ENCODE measurements at places on chromosomes 12 and 14.
A peak's percentile ranks its signal among the peaks of the same experiment; 100 is the strongest.

DNA sequence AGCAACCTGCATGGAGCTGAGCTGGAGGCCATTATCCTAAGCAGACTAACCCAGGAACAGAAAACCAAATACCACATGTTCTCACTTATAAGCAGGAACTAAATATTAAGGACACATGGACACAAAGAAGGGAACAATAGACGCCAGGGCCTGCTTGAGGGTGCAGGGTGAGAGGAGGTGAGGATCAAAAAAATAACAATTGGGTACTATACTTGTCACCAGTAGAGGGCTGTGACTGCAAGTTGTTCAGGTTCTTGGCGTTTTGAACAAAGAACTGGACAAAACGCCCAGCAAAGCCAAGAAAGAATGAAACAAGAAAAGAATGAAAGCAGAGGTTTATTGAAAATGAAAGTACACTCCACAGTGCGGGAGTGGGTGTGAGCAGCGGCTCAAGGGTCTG is 208.5 kb upstream of the NEDD1 start:
- DNase-seq = no peak

GRCh38 chr12:61584943-61585342 is 675.3 kb upstream of the USP15 start:
- DNase-seq = no peak

- no peak for DNase-seq
These were observed 29.6 kb downstream of the VRK1 start for GRCh38 chr14:96826818-96827217.

- no peak for DNase-seq
These were observed 31.8 kb downstream of the ISCA2 start for GRCh38 chr14:74525361-74525851.

- peak; percentile 44 for DNase-seq
These were observed at the start of gene SLC7A8 for GRCh38 chr14:23183479-23183878. Gene SLC7A8, minus strand, starts transcription at chr14:23183660. Its CDS starts 746 bp downstream, at chr14:23182914.

DNA sequence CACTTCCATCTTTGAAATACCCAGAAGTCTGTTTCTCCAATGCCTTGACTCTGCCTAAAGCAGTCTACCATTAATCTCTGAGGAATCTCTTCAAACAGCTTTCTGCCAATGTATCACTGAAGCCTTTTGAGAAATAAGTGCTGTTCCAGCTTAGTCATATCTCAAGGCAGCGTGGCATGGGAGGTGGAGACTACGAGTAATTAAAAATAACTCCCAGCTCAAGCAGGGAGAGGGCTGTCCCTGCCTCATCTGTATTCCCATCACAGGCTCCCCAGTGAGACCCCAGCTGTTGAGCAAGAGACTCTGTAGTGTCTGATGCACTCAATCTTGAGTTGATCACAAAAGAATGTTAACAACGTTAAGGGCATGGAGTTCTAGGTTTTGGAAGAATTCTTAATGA is 700.6 kb downstream of the DIO2 start:
- no peak for DNase-seq

GRCh38 chr12:48356041-48356768 is 5.5 kb upstream of the ZNF641 start:
- DNase-seq = peak; percentile 34

- DNase-seq = no peak
These were observed 6.7 kb downstream of the ARHGAP5 start for GRCh38 chr14:32083789-32084188.

DNA sequence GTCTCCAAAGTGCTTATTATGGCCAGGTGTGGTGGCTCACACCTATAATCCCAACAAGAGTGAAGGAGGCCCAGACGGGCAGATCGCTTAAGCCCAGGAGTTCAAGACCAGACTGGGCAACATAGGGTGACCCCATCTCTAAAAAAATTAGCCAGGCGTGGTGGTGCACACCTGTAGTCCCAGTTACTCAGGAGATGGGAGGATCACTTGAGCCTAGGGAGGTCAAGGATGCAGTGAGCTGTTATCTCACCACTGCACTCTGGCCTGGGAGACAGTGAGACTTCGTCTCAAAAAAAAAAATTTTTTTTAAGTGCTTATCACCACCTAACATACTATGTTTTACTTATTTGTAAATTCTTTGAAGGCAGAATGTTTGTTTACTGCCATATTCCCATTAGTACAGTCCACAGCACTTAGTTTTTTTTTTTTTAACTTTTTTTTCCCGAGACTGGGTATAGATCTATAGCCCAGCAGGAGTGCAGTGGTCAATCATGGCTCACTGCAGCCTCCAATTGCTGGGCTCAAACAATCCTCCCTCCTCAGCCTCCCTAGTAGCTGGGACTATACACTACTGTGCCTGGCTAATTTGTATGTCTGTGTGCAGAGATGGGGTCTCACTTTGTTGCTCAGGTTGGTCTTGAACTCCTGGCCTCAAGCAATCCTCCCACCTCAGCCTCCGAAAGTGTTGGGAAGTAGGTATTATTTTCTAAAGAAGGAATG is 4.7 kb upstream of the KANSL2 start:
- no peak for DNase-seq

DNA sequence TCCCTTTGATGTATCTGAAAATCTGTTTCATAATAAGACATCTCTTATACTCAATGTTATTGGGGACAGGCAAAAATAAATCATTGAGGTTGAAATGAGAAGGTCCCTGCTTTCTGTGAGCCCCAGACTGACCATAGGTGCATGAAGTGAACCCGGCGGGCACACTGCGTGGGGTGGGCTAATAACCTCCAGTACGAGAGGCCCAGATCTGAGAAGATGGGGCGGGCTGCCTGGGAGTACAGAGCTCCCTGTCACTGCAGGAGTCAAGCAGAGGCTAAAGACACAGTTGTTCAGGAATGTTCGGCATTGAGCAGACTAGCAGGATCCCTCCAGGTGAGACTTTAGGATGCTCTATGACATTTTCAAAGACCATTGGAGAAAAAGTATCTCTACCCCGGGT is 244.6 kb downstream of the CHST11 start:
- DNase-seq = no peak

- DNase-seq = peak; percentile 59
These were observed at the start of gene TNFRSF1A for GRCh38 chr12:6341417-6342139. Gene TNFRSF1A, minus strand, starts transcription at chr12:6342076. Its CDS starts 262 bp downstream, at chr12:6341814.

DNA sequence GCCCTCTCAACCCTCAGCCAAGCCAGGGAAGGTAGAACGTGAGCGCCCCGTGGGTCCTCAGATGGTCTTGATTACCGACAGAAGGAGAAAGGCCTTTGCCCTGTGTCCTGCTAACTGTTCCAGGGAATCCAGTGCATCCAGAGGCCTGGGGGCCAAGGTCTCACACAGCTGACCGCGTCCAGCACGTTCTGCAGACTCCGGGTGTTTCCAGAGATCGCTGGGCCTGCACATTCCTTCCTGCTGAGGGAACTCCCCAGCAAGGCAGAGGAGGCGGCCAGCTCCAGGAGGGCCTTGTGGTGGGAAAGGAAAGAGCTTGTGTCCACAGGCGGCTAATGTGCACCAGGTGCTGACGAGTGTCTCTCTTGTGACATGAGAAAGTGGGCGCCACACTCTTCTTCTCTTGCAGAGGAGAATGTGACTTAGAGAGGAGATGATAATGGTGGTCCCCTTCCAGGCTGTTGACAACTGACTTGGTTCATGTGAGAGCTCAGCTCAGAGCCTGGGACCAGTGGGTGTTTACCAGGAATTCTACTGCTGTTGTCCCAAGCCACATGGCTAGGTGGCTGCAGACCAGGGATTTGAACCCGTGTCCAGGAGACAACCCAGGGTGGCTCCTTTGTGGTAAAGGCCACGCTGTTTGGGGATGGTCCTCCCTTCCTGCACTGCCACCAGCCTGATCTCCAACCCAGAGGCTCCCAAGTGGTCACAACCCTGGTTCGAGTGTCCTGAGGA is 46.8 kb upstream of the DLK1 start:
- DNase-seq = no peak

- no peak for DNase-seq
These were observed 202.0 kb upstream of the KRR1 start for GRCh38 chr12:75713434-75713833.

GRCh38 chr12:123996581-123996980 is 23.6 kb downstream of the ZNF664 start:
- no peak for DNase-seq

DNA sequence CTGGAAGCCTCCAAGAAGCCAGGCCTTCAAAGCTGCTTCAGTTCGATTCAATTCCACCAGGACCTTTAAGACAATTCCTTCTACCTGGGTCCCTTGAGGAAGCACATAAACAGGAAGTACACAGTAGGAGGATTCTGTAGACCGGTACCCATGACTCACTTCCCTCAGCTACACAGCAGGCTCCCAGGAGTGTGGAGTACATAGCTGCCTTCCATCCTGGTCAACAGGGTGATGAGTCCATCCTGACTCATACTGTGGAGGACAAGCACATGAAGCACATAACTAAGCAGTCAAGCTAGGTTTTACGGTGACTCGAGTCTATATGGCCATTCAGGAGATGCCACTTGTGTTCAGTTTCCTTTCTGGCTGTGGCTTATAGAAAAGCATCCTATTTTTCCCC is 197.6 kb upstream of the RBM19 start:
- no peak for DNase-seq

GRCh38 chr12:62738616-62739015 is 196.3 kb downstream of the PPM1H start:
- no peak for DNase-seq

GRCh38 chr12:54140588-54141388 is 48.0 kb downstream of the SMUG1 start:
- DNase-seq = peak; percentile 79

- DNase-seq = no peak
These were observed 121.4 kb downstream of the SMOC1 start for GRCh38 chr14:70000601-70001000.

GRCh38 chr14:104819361-104819781 is 18.5 kb downstream of the ZBTB42 start:
- DNase-seq = no peak

DNA sequence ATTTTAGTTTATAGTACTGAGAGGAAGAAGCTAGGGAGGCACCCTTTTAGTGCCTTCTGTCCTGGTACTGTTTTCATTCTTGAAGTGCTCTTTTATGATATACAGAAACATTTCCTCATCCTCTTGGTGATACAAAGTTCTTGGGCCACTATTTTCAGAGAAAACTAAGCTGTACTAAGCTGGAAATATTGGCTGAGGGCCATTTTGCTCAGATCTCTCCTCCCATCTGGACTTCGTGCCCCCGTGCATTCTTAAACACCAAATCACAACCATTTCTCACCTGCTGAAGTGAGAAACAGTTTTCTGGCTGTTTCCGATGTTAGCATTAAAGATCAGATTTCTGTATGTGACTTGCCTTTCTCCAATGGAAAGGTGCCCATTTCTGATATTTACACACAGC is 158.9 kb downstream of the FBXL14 start:
- no peak for DNase-seq

- no peak for DNase-seq
These were observed 455.6 kb upstream of the SEL1L start for GRCh38 chr14:81989211-81989610.

GRCh38 chr14:104136472-104137296 is 1.7 kb upstream of the KIF26A start:
- DNase-seq = peak; percentile 47

DNA sequence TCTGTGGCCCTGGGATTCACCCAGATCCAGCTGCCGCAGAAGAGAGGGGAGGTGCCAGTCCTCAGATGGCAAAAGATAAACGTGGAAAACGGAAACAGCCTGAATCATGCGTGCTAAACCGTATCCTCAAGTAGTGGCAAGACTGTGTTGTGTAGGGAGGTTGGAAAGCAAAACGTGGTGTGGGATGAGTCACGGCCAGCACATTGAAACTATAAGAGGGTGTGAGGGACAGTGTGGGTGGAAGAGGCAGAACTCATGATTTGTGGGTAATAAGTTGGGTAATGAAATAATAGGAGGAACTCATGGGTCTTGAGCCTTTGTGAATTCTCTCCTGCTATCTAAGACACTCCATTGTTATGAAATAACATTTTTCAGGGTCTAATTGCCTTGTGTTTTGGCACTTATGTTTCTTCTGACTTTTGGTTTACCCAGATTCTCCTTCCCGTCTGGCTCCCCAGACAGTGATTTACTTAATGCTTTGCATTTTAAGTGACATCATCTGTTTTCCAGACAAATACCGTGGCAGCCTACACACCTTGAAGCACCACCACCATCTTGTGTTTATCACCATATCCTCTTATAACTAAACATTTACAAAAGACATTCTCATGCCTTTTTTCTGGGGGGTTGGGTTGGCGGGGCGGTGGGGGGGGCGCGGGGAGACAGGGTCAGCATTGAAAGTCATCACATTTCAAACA is 62.3 kb upstream of the PTCSC3 start:
- DNase-seq = no peak

GRCh38 chr12:105292705-105293104 is 37.8 kb upstream of the C12orf75 start:
- no peak for DNase-seq

DNA sequence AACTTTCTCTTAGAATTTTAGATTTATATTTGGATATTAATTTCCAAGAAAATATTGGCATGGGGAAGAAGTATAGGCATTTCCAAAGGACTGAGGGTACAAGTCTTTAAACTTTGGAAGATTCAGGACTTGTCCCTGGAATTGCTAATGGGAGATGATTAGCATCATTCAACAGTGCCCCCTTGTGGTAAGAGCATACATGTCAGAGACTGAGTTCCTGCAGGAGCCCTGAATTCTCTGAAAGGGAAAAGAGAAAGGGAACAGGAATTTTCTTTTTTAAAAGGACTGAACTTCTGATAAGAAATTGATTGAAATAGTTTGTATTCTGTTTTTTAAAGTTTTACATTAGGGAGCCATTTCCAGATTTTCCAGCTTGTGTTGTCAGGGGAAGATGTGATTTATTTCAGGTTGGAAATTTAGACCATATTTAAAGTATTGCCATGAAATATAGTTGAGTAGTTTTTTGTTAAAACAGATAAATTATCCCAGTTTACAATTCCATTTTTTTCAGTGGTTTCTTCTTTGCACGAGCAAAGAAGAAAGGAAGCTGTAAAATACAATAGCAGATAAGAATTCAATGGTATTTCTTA is 44.0 kb upstream of the REP15 start:
- peak; percentile 56 for DNase-seq

DNA sequence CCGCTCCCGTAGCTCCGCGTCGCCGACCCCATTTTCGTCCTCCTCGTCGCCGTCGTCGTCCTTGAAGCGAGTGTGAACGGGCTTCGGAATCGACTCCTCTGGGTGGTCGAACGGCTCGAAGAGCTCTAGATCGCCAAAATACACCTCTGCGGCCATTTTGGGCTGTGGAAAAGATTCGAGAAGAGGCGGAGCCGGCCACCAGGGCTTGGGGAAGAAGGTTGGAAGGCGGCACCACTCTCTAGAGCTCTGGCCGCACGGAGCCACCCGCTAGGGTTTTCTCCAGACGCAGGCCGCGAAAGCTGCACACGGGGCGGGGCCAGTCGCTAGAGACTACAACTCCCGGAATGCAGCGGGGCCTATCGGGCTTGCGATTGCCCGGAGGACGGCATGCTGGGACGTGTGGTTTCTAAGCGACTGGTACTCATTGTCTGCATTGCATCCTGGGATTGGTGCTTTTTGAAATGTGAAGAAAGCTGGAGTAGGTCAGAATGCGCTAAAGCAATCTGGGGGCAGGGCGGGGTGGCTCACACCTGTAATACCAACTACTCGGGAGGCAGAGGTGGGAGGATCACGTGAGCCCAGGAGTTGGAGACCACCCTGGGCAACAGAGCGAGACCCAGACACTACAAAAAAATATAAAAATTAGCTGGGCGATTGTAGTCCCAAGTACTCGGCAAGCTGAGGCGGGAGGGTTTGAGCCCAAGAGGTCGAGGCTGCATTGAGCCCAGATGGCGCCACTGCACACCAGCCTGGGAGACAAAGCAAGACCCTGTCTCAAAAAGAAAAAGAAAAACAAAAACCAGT is at the start of gene ZCCHC8:
Gene ZCCHC8 (minus strand): TSS at position 248 of the 804 bp plus-strand sequence. CDS start 92 bp downstream, at position 156.
- peak; percentile 98 for DNase-seq

- DNase-seq = peak; percentile 21
These were observed 247.1 kb downstream of the AKAP6 start for GRCh38 chr14:32576088-32576795.

All from WERI-Rb-1 (cell line).